ENCODE measurements at places on chromosomes 16 and 17.

DNA sequence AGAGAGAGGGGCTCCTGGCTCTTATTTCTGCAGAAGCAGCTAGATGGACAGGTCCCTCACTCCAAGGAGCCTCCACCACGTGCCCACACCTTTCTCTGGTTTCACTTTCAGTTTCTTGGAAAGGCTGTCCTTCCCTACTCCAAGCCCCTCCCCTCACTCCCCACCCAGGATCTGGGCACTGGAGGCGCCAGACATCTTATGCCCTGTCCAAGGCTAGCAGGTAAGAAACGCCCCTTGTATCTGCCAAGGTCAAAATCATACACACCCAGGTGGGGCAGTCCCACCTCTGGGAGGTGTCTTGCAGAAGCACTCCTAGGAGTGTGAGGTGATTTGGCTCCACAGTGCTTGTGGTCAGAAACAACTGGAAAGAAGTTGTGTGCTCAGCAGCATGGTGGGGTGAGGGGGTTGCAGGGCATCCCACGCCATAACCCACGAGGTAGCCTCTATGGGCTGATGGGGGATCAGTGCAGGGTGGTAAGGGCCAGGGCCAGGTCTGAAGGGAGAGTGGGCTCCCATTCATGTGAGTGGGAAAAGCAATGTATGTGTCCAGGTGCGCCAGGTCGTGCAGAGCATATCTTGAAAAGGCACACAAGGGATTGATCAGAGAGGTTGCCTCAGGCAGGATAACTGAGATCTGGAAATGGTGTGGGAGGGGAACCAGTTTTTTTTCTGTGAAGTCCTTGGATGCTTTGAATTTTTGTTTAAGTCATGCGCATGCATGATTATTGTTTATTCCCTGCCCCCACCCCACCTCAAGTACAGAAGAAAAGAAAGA is 31.8 kb upstream of the PRM1 start:
- peak; percentile 45 for DNase-seq

GRCh38 chr16:67150047-67150832 is 558 bp downstream of the B3GNT9 start:
- DNase-seq = peak; percentile 51

DNA sequence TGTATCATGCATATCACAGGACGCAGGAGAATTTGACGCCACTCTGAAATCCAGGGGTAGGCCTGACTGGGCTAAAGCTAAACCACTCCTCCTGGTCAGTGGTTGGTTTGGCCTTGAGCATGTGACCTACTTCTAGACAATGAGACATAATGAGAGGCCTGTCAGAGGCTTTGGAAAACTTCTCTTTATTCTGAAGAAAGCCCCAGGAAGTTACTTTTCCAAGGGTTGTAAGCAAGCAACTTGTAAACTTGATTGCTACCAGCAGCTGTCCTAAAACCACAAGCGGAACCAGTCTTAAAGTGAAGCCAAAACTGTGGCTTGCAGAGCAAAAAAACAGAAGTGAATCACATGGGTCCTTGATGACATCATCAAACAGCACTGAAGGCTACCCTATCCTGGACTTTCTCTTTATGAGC is 138.2 kb upstream of the COX10 start:
- no peak for DNase-seq

DNA sequence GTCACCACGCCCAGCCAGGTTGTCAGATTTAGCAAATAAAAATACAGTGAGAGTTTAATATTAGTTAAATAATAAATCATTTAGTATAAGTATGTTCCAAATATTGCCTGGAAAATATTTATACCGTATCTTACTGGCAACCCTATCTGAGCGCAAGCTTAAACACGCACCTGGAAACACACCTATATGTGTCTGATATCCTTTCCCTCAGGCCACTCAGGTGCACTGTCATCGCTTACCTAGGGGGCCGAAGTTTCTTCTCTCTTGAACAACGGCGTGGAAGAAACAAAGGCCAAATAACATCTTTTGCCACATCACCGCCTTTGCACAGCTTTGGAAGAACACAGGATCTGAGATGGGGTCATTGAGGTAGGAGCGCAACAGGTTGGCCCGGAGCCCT is 54.0 kb downstream of the LYRM1 start:
- no peak for DNase-seq

GRCh38 chr17:75889454-75889853 is 7.3 kb downstream of the TRIM65 start:
- no peak for DNase-seq

DNA sequence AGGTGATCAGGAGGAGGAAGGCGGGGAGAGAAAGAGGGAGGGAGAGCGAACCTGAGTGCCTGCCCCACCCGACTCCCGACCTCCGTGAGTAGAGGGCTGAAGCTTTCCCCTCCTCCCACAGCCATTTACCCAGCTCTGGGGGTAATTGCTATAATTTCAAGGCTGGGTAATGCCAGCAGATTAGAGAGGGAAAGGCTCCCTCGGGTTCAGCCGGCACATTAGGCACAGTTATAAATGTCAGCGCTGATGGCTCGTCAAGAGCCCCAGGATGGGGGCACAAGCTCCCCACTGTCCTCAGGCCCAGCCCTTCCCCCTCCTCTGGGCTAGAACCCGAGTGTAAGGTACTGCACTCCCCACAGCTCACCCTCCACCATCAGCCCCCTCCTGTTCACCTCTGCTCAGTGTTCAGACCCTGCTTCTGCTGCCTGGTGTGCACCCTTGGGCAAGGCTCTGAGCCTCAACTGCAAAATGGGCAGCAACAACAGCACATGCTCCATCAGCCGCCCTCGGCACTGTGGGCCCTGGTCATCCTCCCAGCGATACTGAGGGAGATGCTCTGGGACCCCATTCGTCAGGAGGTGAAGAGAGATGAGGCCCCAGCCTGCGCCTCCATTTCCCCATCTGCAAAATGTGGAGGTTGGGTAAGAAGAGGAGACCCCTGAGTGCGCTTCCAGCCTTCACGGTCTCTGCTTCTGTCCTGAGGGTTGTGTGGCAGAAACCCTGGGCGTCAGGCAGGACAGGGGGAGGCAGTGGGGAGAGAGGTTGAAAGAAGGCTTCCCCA is 77.2 kb downstream of the NT5M start:
- no peak for DNase-seq

GRCh38 chr17:43900183-43900857 is 7.0 kb downstream of the MPP2 start:
- peak; percentile 100 for DNase-seq

DNA sequence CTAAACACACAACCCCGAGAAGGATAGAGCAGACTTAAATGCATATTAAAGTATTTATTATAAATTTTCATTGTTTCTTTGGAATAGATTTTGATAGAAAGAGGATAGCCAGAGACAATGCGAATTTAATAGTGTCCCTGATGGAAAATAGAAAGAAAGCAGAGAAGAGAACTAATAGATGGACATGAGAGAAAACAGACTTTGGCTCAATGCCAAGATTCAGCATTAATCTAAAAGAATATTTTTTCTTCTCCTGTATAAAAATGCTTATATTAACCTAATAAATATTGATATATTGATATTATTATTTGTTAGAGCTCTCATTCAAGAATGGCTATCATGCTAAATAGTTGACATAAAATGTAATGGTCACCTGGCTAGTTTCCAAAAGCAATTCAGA is 173.4 kb downstream of the KIF2B start:
- DNase-seq = no peak

DNA sequence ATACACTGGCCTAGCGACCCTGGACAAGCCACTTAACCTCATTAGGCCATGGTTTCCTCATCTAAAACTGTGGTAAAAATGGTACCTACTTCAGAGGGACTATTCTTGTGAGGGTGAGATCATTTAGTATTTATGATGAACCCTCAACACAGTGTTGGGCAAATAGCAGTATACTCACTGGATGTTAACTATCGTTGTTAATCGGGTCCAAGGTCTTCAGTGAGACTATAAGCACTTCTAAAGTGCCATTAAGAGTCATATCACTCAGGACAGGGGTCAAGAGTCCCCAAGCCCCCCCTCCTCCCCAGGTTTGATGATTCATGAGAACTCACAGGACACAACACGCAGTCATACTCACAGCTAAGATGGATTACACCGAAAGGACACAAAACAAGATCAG is 11.0 kb downstream of the TK2 start:
- DNase-seq = no peak

GRCh38 chr17:2571523-2572303 is 21.7 kb upstream of the PAFAH1B1 start:
- DNase-seq = no peak

GRCh38 chr16:49828533-49829267 is 27.2 kb downstream of the ZNF423 start:
- DNase-seq = no peak

- no peak for DNase-seq
Observed at GRCh38 chr17:45342306-45342705, 25.5 kb upstream of the MAP3K14 start.

GRCh38 chr16:1488054-1488601 is 616 bp downstream of the PTX4 start:
- DNase-seq = no peak

DNA sequence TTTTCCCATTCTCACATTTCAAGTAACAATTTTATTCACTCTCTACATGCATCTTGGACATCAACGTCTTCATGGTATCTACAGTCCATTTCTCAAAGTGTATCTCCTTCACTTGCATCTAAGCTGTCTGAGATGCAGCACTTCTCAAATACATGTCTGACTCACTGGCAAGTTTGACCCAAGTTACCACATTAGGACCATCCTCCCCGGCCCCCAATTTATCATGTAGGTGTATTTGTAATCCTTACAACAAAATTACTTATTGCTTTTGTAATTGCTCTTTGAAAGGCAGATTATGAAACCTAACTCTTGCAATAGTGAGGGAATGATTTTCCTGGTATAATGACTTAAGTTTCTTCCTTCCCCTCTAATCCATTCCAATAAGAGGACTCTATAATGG is 28.9 kb upstream of the ULK2 start:
- DNase-seq = no peak

DNA sequence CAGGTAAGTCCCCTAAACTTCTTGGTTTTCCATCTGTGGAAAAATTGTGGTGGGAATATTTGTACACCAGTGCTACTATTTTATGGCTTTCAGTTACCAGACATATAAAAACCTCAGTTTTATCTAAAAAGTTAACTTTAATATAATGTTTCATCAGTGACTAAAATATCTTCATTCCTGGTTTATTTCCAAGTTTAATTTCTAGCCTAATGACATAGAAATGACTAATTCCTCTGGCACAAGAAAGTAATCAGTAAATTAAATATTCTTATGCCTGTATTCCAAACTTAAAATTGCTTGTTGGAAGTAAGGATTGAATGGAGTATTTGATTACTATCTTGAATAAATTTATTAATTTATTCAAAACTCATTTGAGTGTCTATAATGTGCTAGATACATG is 757.0 kb downstream of the CDH11 start:
- DNase-seq = no peak

- no peak for DNase-seq
Observed at GRCh38 chr16:556474-557173, 3.6 kb upstream of the PRR35 start.

DNA sequence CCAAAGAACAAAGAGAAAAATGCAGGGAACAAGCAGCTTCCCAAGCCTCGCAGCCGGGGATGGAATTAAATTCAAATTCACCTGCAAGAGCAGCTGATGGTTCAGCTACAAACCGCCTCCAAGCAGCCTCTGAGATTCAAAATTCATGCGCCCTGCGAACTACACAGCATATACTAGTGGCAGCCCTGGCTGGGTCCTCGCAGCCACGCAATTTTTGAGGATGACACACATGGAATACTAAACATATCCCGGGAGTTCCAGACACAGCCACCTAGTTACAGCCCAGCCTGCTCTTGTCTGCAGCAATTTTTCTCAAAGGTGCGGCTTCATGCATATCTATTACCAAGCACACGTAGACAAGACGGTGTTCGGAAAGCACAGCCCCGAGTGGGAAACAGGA is 35.9 kb upstream of the KIFC3 start:
- no peak for DNase-seq

DNA sequence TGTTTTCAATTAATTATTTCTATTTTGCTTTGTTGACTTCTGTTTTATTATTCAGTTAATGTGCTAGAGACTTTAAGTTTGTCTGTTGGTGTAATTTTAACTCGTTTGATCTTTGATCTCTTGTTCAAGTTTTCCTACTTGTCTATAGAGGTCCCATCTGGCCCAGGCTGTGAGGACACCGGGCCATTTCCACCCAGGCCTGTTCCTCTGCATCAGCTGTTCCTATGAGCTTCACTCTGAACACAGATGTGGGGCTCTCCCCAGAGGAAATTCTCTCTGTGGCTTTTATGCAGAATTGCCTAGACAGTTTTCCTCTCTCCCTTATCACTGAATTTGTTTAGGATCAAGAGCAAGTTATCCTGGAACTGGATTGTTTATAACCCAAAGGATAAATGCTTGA is 44.7 kb downstream of the MYO18A start:
- no peak for DNase-seq

DNA sequence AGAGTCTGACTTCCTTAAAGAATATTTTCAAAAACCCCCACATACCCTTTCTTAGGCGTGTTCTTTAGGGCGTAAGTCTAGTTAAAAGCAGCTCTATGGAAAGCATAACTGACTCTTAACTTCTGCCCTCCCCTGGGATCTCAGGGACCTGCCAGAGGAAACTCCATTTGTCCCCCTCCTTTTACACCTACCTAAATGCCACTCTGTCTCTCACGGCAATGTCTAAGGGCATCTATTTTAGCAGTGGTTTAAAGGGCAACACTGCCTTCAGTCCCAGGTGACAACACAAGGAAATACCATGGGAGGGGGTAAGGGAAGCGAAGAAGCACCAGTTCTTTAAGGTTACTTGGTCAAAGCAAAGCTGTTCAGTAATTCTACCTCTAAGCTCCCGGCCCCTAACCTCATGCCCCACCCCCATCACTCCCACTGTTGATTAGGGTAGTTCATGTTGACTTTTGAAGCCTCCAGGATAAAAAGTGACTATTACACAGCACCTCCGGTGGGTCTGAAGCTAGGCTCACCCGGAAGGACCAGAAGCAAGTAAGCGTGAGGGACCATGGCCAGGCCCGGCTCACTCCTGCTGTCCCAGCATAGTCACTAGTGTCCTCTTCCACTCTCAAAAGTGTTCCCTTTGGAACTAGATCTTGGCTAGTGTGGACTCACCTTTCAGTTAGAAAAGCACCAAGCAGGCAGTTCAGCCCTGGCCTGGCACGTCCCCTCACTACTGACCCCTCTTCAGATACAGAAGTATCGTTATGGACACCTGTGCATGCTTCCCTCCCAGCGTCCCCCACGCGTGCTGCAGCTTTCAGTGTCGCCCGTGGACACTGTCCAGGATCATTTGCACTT is 47.1 kb downstream of the CYTH1 start:
- no peak for DNase-seq

GRCh38 chr17:37608351-37609169 is 658 bp downstream of the SYNRG start:
- peak; percentile 61 for DNase-seq

Measured in A549 (cell line).